ENCODE measurements at places on chromosomes 16 and 17.

DNA sequence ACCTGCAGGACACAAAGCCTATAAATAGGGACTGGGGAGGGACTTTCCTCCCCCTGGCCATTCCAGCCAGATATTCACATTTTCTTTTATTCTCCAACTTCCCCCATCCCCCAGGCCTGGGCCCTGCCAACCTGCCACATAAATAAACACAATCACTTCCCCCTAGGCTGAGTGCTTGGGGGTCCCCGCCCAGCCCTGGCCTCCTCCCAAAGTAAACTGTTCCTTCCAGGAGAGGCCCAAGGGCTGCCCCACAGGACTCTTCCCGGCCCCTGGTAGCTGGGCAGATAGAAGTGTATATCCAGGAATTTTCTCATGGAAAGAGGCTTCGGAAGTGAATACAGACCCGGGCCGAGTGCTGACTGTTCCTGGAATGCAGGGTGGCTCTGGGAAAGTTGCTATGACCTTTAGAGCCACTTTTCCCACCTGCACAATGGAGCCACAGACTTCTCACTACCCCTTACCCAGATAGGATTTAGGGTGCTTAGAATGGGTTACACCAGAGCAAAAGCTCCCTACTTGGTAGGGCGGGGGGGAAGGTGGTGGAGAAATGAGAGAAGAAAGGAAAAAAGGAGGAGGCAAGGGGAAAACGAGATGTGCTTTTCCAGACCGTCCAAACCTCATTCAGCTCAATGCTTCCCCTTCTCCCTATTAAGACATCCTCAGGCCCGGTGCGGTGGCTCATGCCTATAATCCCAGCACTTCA is 8.5 kb downstream of the CSF3 start:
- no peak for DNase-seq

DNA sequence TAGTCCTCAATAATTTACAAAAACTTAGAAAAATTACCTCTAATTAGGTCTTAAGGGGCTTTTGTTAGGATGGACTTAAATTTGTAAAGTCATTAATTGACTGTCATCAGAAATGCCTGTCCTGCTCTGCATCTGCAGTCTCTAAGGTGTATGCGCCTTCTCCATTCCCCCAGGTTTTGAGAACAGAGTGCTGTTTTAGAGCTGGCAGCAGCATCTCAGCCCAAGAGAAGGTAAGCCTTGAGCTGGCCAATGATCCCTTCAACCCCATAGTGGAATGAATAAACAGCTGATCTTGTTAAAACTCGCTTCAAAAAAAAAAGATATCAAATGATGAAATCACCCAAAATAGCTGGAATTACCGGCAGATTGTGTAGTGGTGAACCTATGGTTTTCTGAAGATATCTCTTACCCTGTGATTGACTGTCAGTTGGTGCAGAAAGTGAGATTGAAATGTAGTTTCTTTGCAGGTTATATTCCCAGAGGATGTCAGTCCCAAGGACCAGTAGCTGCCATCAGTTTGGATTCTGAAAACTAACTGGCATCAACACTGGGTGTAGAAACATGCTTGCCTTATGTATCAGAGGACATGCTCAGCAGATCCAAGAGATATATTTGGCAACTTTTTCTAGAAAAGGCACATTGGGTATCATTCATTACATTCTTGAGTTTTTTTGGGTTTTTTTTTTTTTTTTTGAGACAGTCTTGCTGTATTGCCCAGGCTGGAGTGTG is 25.7 kb downstream of the TRPV2 start:
- no peak for DNase-seq

DNA sequence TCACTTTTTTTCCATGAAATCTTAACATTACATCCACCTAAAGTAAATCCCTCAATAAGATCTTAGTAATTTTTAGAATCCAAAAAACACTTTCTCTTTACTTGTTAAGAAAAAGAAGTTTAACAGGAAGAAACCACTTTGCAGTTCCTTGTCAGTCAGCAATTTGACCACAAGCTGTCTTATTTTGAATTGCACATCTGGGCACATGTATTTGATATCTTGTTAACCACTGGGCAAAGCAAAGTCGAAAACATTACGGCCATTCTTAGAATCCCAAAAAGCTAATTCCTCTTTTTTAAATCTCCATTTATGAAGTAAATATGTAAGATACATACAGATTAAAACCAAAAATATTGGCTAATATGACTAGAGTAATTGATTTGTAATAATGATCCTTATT is 1.1 kb downstream of the ABCA10 start:
- no peak for DNase-seq

- DNase-seq: no peak
Observed at GRCh38 chr17:58605470-58605869, 86.4 kb downstream of the TEX14 start.

DNA sequence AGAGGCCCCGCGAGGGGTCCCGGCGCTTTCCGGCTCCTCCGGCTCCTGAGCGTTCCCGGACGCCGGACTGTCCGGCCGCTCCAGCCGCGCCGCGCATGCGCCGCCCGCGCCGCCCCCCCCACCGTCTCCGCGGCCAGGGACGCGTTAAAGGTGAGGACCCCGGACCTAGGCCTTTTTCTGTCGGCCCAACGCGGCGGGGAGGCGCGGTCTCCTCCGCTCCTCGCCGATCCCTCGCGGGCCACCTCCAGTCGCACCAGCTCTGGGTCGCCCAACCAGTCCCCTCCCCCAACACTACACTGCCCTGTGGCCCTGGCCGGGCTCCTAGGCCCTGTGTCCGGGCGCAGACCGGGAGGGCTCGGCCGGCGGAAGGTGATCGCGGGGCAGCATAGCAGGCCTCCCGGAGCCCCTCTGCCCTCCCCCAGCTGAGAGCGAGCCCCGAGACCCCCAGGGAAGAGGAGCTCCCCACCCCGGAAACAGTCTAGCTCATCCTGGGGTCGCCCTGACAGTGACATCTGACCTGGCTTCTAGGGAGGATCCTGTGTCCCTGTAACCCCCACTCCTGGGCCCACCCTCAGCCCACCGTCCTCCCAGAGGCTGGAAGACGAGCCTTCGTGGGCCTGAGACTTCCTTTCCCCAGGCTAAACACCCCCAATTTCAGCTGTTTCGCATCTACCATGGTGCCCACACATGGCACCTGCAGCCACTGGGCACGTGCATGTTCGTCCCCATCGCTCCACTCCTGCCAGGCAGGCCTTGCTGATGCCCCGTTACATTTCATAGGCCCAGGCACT is 14.7 kb upstream of the BCAR1 start:
- peak; percentile 63 for DNase-seq

GRCh38 chr16:72429671-72430081 is 257.7 kb upstream of the PMFBP1 start:
- peak; percentile 43 for DNase-seq

- DNase-seq: peak; percentile 42
Observed at GRCh38 chr17:29390851-29391631, 878 bp downstream of the TAOK1 start.

DNA sequence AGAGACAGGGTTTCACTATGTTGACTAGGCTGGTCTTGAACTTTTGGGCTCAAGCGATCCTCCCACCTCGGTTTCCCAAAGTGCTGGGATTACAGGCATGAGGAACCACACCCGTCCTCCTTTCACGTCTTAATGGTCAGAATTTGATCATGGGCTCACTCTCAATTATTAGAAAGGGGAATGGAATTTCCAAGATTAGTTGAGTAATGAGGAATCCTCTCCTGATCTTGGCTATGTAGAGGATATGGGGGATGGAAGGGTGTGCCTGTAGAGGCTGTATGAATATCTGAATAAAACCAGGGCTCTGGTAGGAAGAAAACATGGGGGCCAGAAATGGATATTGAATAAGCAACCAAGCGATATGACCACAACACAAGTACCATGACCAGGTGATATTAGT is 25.9 kb upstream of the SMURF2 start:
- DNase-seq: no peak

- no peak for DNase-seq
Observed at GRCh38 chr17:19763416-19763815, 15.3 kb upstream of the ALDH3A1 start.

DNA sequence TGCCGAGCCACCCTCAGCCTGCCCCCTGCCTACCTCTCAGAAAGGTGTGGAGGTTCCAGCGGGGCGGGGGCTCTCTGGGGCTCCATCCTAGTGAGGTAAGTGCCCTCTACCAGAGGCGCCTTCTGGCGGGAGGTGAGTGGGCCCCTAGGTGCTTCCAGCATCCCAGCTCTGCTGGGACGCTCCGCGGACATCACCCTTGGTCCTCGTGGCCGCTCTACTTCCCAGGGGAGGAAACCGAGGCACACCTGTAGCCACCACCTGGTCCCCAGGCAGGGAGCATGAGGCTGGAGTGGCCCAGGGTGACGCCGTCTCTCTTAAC is 1.4 kb downstream of the MCRIP2 start:
- no peak for DNase-seq

DNA sequence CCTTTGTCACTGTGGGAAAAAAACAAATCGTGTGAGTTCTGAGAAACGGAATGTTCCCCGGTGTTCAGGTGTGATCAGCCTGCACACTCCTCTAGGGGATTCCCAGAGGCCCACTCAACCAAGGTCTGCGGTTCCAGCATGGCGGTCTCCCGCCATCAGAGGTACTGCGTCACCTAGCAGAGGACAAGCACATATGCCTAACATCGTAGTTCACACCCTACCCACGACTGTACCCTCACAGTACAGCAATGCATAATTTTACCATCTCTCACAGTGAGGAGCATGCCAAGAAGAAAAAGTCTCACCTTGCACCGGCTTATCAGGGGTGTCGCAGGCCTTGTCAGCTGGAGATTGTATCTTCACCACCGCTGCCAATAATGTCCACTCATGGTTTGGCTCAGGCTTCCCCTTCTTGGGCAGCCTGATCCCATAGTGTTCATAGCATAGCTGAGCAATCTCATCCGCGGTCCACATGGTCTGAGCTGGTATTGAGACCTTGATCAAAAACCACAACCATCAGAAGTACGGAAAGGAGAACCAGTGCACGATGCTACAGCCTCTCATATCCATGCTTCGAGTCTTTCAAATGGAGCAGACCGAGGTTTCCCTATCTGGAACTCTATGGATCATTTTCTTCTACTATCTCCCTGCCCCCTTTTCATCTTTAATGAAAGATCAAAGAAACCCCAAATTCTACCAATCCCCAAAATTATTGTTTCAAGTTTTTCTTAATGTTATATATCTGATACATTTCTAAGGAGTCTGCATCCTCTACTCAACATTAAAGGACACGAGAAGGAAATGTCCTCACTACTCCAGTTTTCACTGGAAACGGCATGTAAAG is 2.5 kb downstream of the ADAT1 start:
- DNase-seq: no peak

DNA sequence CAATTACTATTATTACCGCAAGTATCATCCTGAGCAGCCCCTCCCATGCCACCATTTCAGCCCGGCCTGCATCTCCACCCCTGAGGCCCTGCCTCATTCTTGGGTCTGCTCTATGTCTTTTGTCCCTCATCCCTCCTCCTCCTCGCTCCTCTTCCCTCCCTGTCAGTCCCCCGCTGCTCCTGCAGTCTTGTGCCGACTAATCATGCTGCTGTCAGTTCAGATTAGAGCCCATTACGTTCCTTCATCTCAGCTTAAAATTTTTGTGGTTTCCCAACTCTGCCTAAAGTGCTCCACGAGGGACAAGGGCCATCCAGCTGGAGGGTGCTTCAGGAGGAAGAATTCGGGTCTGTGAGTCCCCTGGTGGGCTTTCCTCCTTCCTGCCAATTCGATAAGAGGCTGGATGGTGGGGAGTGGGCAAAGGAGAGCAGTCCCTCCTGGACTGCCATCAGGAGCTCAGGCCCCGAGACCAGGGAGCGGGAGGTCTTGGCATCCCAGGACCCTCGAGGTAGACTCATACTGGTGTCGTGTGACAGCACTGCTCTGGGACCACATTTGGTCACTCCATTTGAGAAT is 32.9 kb upstream of the GOSR2 start:
- DNase-seq: no peak

- DNase-seq: no peak
Observed at GRCh38 chr17:71383091-71383490, 737.7 kb upstream of the SOX9 start.

DNA sequence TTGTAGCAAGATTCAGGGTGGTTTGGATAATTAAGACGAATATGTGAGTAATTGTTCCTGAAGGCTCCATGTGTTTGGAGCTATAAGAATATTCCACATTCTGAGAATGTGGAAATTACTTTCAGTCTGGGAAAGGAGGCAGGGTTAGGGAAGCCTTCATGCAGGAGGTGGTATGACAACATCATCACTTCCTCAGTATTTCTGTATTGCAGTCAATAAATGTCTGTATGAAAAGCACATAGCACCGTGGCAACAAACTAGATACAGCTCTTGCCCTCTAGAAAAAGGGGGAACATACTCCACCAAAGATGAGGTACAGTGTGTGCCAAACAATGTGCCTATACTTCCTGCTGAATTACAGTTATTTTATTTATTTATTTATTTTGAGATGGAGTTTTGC is 26.1 kb upstream of the DHRS7B start:
- no peak for DNase-seq

DNA sequence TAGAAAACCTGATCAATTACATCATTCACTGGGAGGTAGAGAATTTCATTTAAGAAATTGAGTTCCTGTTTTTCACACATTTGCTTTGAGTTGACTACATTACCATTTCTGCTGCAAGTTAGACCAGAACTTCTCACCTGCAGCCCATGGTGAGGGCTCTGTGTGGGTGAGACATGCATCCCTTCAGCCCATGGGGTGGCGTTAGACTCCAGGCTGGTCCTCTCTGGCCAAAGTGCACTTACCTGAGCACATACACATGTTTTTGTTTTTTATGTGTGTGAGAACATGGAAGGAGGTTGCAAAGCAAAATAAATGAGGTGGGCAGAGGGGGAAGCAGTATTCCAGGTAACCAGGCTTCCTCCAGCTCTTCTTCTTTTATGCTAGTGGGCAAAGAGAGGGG is 470.2 kb downstream of the PMP22 start:
- DNase-seq: no peak

GRCh38 chr17:70365091-70365583 is 195.8 kb downstream of the KCNJ2 start:
- peak; percentile 18 for DNase-seq

- peak; percentile 26 for DNase-seq
Observed at GRCh38 chr16:49755313-49755620, 100.6 kb downstream of the ZNF423 start.

- DNase-seq: no peak
Observed at GRCh38 chr17:47224966-47225365, 15.8 kb downstream of the MYL4 start.

DNA sequence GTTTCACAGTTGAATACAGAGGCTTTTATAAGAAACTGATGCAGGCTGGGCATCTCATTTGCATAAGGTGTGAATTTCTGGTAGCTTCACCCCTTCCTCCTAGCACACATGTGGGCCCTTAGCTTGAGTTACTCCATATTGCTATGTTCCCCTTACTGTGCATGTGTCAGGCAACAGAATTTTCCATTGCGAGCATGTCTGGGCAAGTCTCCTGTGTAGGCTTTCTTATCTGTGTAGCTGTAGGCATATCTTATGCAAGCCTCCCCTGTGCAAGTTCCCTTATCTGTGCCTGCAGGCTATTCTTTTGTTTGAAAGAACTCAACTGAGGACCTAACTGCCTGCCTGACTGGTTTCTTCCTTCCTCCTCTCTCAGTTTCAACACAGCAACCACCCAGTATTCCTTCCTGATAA is 597.4 kb upstream of the CDH5 start:
- DNase-seq: no peak

GRCh38 chr16:11481987-11482386 is 104.7 kb downstream of the LITAF start:
- DNase-seq: no peak

GRCh38 chr16:87015021-87015420 is 302.2 kb downstream of the C16orf95 start:
- no peak for DNase-seq

Measured in midbrain (tissue), 1 donor.